ENCODE measurements at places on chromosomes 3 and 15. TPM values are rescaled to one million over a fixed set of nuclear protein-coding genes. Genes with fewer than 3 reads are reported as not detected.
A peak's percentile ranks its signal among the peaks of the same experiment; 100 is the strongest.

GRCh38 chr3:63588895-63589294 lies 63.6 kb upstream of the SNTN start:
- no peak for DNase-seq

DNA sequence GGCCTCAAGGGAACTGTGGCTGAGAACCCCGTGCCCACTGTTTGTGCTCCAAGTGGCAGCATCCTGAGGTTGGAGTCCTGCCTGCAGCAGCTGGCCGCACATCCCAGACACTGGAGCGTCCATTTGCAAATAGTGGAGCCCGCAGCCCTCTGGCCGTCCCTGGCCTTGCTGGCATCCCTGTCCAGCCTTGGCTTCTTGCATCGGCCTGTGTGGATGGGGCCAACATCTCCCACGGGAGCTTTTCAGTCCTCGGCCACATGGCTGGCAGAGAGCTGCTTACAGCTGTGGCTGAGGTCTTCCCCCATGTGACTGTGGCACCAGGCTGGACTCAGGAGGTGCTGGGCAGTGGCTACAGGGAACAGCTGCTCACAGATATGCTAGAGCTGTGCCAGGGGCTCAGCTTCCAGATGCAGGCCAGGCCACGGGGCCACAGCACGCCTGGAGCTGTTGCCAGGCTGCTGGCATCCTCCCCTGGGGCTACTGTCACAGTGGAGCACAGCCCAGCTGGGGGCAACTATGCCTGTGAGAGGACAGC lies 71.2 kb downstream of the FAM43A start:
- peak; percentile 59 for DNase-seq

- DNase-seq, result no peak
These were observed 45.2 kb upstream of the FILIP1L start for GRCh38 chr3:100159331-100160153.

- DNase-seq, result no peak
These were observed 106.4 kb downstream of the TUSC7 start for GRCh38 chr3:116815831-116816588.

GRCh38 chr15:95497634-95498033 lies 832.9 kb upstream of the NR2F2 start:
- DNase-seq, result no peak

- DNase-seq, result no peak
These were observed 67.0 kb downstream of the PEAK1 start for GRCh38 chr15:77352887-77353286.

- DNase-seq, result no peak
These were observed 305.0 kb upstream of the TPM1 start for GRCh38 chr15:62737551-62737950.

DNA sequence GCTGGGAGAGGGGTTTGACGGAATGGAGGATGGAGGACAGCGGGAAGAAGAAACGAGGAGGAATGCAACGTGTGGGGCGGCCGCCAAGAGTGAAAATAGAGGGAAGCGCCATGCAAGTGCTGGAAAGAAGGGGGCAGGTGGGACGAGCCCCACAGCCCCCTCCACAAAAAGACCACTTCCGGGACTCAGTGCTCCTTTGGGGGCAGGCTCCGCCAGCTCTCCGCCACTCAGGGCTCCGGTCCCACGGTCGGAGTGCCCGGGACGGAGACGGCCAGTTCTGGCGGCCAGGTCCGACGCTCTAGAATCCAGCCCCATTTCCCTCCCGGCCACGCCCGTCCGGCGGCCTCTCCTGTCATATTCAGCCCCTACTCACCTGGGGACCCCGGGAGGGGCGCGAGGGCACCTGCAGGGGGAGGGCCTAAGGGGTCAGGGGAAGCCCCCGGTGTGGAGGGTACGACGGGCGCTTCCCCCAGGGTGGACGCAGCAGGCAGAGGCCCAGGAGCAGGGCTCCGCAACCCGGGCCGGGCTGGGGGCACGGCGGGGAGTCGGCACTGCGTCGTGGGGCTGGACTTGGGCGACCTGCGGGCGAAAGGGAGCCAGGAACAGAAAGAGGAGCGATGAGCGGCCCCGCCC lies 25.5 kb upstream of the CSPG4 start:
- DNase-seq, result no peak

DNA sequence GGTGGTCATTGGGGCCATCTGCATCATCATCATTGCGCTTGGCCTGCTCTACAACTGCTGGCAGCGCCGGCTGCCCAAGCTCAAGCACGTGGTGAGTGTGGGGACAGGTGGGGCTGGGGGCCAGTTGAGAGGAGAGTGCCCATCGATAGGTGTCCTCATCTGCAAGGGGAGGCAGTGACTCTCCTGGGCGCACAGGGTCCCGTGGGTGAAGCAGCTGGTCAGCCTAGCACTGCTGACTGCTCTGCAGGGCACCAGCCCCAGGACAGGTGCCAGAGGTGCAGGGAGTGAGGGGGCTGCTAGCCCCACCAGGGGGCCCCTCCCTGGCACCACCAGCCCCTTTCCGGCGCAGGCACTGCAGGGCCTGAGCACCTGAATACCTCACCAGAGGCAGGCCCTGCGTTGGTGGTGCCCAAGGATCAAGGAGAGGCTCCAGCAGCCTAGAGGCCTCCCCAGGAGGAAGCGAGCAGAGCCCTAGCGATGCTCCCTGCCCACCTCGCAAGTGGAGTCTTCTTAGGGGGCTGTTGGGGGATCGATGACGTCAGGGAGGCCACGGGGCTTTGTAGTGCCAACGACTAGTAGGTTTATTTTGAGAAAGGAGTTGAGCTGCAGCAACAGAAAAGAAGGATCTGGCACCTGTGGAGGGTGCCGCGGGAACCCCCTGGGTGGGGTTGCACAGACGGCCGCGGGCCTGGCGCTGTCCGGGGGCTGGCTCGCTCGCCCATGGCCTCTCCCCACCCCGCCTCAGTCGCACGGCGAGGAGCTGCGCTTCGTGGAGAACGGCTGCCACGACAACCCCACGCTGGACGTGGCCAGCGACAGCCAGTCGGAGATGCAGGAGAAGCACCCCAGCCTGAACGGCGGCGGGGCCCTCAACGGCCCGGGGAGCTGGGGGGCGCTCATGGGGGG lies 976 bp upstream of the ABTB1 start:
- DNase-seq, result peak; percentile 44

The PLSCR2 gene
- total RNA-seq, result not detected

All from Right ventricle myocardium superior (tissue), 1 donor.